Stimulated activated CD8-positive, alpha-beta memory T cell treated with anti-CD3 and anti-CD28 coated beads, Interleukin-12 subunit alpha, Interleukin-12 subunit beta, amount 100 ng/mL, for 4 hours (primary cell): ENCODE measurements at places on chromosomes 1 and 21.

DNA sequence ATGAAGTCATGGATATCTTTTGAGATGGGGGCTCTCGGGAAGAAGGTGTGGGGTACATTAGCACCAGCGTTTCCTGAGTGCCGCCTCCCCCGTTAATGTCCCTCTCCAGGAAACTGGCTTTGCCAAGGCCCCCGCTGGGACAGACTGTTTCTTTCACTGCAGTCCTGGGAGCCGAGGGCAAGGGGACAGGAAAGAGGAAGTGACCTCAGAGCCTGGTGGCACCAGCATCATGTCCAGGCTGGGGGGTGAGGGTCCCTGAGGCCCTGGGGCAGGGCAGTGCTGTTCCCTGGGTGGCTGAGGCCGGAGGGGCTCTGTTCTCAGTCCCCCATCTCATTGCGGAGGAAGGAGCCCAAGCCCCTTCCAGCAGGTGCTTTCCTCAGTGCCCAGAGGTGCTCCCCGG lies 5.8 kb downstream of the PFKL start:
- no peak for DNase-seq

- no peak for DNase-seq
Measured at GRCh38 chr1:43061757-43062156, 103.1 kb upstream of the SLC2A1 start.

- DNase-seq = no peak
Measured at GRCh38 chr21:31973402-31973944, 100.7 kb downstream of the HUNK start.

GRCh38 chr1:59926381-59927123 lies at the start of gene CYP2J2:
TSS of gene CYP2J2 (minus strand) at chr1:59926773. CDS start at chr1:59926746, 27 bp downstream.
- DNase-seq = peak; percentile 7

GRCh38 chr1:67441183-67441582 lies 11.0 kb upstream of the SERBP1 start:
- no peak for DNase-seq

DNA sequence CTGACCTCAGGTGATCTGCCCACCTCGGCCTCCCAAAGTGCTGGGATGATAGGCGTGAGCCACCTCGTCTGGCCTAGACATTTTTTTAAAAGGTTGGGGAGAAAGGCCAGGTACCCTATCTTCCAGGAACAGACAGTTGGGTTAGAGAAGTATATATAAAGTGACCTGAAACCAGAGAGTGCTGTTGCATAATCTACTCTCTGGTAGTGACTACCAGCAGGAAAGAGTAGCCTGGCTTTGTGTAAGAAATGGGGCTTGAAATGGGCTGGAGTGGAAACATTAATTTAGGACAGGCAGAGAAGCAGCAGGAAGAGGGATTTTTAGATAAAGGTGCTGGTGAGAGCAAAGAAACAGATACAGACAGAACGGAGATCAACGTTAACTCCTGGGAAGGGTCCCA lies 125.8 kb upstream of the HOOK1 start:
- no peak for DNase-seq

DNA sequence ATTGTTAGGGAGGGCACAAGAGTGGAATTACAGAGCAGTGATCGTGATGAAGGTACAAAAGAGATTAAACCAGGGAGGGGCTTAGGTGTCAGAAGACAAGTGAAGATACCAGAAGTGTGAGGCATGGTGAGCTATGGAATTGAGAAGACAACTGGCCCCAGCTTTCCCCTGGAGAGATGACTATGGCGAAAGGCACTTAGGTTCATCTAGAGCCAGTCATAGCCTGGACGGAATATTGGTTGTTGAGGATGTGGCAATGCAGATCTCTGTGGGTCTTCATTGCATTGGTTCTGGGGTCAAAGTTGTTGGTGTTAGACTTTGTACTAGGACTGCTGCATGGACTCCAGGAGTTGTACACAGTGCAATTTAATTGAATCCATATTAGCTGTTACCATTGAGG lies 115.7 kb downstream of the FASLG start:
- no peak for DNase-seq
